ENCODE measurements at places on chromosomes 6 and 20. TPM values are rescaled to one million over a fixed set of nuclear protein-coding genes. Genes with fewer than 3 reads are reported as not detected.

DNA sequence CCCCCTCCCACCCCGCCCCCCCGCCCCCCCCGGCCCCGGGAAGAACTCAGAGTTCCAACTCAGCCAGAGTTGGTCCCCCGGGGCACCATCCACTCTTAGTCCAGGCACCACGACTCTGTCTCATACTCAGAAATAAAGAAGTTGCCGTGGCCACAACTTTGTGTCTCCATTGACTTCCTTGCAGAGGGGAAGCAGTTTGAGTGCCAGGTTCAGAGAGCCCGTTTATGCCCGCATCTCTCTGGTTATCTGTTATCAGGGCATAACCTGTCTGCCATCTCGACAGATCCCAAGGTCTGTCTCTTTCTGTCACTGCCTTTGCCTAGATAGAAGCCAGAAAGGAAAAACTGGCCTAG lies 605 bp downstream of the CDC5L start:
- DNase-seq: no peak

DNA sequence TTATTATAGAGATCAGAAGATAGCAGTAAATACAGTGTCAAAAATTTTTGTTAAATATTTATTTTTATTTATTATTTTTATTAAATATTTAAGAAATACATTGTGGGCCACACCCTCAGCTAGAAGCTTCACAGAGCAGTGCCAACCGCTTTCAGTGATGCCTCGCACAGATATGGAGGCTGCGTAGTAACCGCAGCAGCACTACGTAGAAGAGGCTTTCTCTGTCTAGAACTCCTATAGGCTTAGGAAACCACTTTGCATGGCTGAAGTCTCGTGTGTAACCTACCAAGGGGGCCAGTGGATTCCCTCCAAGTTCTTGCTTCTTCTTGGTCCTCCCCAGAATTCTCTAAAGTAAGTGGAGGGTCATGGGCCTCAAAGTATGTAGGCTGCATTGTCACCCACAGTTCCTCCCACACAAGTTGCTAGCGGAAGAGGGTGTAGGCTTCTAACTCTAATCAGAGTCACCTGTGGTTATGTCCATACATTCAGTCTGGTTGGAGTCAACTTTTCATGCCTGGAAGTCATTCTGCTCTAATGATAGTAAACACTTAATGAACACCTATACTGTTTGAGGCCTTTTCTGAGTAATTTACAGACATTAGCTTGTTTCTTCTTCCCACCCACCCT lies 285.6 kb downstream of the CDKAL1 start:
- no peak for DNase-seq

GRCh38 chr6:25635886-25636317 lies 16.1 kb upstream of the SCGN start:
- no peak for DNase-seq

DNA sequence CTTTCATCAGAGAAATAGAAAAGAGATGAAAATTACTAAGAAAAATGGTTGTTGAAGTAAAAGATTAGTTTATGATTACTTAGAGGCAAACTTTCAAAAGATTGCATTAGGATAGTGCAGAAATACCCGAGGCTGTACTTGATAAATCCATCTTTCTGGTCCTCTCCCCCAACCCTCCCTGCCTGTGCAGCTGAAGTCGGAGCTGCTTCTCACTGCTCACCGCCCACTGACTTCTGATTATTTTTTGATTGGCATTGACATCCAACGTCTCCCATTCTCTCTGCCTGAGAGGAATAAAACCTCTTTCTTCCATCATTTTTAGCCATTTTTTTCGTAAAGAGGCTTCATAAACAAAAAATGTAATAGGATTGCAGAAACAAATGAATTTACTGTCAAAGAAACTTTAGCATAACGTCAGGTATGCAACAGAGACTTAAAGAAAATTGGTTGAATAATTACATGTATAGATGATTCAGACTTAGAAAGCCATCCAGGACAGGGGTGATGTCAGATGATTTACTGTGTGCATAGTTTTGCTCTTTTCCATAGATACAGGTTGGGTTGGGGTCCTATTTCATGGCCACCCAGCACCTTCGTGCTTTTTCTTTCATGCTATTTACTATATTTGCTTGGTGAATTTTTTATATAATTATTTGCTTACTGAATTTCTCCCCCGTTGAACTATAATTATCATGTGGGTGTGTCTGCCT lies 53.6 kb upstream of the EDN3 start:
- DNase-seq: no peak

GRCh38 chr6:144289006-144289405 lies 3.9 kb downstream of the UTRN start:
- no peak for DNase-seq

FAM135A gene
- 50.1 TPM for total RNA-seq

DNA sequence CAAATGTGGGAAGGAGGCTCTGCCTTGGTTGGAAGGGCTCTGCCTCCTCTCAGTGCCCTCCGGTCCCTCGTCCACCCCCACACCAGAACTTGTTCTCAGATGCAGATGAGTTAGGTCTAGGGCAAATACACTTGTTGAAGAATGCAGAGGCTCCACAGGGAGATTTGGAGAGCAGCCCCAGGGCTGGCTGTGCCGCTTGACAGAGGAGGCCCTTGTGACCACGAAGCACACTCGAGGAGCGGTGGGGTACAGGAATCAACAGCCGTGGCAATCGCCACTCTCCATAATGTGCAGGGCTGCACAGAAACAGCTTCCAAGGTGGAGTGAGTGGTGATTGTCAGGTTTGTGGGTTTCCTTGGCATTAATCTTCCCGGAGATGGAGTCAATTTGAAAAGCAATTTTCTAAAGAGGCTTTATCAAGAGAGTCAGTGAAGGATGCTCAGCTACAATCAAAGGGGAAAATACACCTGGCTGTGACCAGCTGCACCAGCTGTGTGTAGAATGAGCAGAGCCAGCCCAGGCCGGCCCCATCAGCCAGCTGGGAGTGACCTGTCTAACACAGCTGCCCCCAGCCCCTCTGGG lies 59.5 kb downstream of the BFSP1 start:
- no peak for DNase-seq

GRCh38 chr6:142907544-142907943 lies 37.4 kb downstream of the HIVEP2 start:
- no peak for DNase-seq

- DNase-seq: no peak
These were observed 75.7 kb downstream of the TCP11 start for GRCh38 chr6:35065441-35065800.

GRCh38 chr6:129183187-129183591 lies 300.3 kb downstream of the LAMA2 start:
- no peak for DNase-seq

DNA sequence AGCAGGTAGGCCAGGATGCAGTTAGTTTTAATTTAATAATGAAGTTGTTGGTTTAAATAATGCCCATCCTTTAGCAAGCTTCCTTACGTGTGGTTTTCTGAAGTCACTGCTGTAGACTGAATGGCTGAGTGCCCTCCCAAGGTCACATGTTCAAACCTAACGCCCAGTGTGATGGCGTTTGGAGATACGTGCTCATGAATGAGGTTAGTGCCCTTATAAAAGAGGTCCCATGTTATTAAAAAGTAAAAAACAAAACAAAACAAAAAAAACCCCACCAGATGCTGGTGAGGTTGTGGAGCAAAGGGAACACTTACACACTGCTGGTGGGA lies 16.3 kb downstream of the LRP11 start:
- DNase-seq: no peak

GRCh38 chr6:82410151-82410648 lies 46.6 kb downstream of the TPBG start:
- DNase-seq: no peak

MYBL2 gene
- total RNA-seq: not detected

- no peak for DNase-seq
These were observed 7.9 kb downstream of the ZC2HC1B start for GRCh38 chr6:143872201-143872600.

DNA sequence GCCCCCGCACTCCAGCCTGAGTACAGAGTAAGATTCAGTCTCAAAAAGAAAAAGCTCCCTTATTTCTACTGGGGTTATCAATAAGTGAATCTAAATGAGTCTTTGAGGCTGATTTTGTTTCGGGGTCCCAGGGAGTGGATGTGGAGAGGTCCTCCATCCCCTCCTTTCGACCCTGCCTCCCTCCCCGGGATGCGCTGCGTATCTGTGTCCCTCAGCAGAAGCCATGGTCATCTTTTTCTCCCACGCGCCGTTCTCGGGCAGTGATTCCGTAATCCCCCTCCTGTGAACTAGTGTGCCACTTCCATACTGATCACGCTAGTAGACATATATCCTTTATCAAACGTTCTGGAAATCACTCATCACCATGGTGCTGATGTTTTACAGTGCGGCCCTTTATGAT lies 152.9 kb downstream of the CDH4 start:
- no peak for DNase-seq

SYNCRIP gene
- 56.1 TPM for total RNA-seq

DNA sequence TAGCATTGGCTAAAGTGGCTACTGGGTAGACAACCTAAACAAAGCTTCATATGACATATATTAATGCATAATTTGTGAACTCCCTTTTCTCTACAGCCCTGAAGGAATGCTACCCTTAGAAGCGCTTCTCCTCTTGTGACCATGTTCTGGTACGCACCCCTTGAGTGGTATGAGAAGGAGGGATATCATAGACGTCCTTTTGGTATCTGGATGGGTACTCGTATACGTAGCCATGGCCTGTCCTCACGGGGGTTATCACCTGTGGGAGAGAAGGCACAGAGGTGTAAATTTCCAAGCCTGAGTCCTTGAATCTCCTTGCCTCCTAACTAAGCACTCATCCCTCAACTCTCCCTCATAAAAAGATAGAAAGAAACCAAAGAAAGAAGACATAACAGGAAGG lies 39.0 kb downstream of the NEDD9 start:
- DNase-seq: no peak

PSMB9 gene
- 15.9 TPM for total RNA-seq

- no peak for DNase-seq
These were observed 159.3 kb downstream of the CD83 start for GRCh38 chr6:14276667-14277404.
